Activated CD4-positive, alpha-beta T cell treated with anti-CD3 and anti-CD28 coated beads, Interleukin-2, Interleukin-6, amounts not matched to agents 100 ng/mL and 50 ng/mL, durations not matched to agents 16 hours and 8 hours (primary cell): ENCODE measurements at places on chromosomes 16 and 17.
A peak's percentile ranks its signal among the peaks of the same experiment; 100 is the strongest.

DNA sequence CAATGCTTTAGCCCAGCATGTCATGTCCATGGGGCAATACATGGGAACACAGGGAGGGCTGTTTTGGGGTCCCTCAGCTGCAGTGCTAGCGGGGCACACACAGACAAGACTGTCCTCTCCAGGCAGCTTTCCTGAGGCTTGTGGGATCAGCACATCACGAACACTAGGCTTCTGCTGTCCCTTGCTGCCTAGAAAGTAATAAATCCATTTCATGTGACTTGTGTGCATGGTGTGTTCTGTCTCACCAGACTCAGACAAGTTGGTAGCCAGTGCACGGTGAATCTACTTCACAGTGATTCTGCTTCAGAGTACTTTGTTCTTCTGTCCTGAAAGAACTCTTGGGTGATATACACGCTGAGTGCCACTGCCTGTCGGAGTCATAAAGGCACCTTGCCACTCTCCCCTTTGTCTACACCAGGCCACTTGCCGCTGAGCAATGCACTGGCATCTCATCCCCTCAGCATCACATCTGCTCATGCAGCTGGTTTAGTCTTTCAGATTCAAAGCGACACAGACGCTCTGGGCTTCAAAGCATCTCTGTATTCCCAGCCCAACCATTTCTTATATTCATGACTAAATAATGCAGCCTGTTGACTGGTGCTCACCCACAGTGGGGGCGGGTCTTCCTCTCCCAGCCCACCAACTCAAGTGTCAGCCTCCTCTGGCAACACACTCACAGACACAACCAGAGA lies 95.2 kb upstream of the COX10 start:
- DNase-seq = no peak

DNA sequence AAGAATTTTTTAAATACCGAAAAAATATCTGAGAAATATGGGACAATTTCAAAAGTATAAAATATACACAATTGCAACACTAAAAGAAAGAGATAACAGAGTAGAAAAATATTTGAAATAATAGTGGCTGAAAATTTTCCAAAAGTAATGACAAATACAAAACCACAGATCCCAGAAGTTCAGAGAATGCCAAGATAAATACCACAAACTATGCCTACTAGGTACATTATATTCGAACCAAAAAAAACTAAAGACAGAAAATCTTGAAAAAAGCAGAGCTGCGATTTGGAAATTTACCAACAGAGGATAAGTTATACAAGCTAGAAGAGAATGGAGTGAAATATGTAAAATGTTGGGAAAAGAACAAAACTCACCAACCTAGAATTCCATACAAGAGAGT lies 191.3 kb upstream of the ELAC2 start:
- DNase-seq = no peak

DNA sequence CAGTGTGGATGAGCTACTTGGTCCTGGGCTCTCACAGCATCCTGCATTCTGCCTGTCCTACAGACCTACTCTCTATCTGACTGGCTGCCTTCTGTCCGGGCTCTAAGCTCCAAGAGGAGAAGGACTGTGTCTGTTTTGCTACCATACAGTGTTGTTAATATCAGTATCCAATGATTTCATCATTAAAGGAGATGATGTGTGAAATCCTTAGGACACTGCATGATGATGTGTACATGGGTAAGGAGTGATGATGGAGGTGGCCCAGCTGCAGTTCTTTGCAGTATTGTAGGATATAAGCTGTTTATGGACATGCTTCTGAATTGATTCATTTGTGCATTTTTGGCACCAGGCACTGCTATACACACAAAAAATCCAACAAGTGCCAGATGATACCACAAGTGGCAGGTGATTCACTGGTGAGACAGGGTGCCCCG lies 536.9 kb upstream of the CDH11 start:
- no peak for DNase-seq

DNA sequence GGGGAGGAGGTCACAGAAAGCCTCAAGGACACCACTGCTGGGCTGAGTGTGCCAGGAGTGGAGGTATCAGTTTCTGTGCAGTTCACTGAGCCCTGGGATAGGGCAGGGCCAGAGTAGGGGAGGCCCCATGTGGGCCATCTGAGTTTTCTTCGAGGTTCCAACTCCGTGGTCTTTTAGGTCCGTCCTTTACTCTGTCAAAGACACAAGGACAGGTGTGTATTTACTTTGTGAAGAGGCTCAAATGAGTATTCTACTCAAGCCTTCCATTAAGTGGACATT lies 59.5 kb downstream of the USP22 start:
- no peak for DNase-seq

- DNase-seq = no peak
These were observed 303.4 kb downstream of the SLC39A11 start for GRCh38 chr17:72788950-72789585.

DNA sequence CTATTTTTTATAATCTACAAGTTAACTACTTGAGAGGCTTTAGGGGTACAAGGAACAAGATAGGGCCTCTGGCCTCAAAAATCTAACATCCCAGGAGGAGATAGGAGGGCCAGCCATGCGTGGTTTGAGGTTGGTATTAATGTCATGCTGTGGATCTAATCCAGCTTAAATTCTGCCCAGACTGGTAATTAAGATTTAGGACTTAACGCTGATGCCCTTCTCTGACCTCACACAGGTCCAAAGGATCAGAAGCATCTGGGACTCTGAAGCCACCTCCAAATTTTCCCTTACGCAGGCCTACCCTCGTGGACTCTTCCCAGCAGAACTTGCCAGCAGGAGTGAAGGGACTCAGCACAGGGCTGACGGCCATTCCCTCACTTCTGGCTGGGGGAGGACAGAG lies 15.1 kb downstream of the SLC6A4 start:
- DNase-seq = no peak

- DNase-seq = no peak
These were observed 156.9 kb downstream of the C16orf78 start for GRCh38 chr16:49530427-49530970.

GRCh38 chr16:77214411-77215138 lies 15.4 kb downstream of the SYCE1L start:
- no peak for DNase-seq

DNA sequence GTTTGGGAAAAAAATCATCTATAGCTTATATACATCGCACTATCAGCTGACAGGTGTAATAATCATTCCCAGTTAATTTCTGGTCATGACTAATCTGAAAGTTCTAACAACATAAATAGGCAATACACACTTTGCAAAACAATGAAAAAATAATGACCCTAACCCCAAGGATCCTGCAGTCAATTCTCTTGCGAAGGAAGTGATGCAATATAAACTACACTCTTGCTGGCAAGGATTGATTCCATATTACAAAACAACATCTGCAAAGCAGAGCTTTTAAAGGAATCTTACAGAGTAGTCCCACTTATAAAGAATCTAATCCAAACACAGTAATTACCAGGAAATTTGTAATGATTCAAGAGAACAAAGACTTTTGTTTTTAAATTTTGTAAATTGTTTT lies 73.4 kb downstream of the MYO1D start:
- no peak for DNase-seq

- no peak for DNase-seq
These were observed 48.5 kb downstream of the B9D1 start for GRCh38 chr17:19313746-19314651.

DNA sequence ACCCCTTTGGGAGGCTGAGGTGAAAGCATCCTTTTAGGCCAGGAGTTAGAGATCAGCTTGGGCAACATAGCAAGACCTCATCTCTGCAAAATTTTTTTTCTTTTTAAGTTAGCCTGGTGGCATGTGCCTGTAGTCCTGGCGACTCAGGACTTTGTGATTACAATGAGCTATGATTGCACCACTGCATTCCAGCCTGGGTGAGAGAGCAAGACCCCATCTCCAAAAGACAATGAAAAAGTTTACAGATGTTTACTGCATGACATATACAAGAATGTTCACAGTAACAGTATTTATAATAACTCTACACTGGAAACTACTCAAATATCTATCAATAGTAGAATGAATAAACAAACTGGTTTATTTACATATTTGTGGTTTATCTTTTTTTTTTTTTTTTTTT lies 33.1 kb upstream of the CCL22 start:
- DNase-seq = no peak

- DNase-seq = no peak
These were observed 1.9 kb upstream of the ZNF19 start for GRCh38 chr16:71491054-71491453.

GRCh38 chr17:76440751-76441362 lies 12.1 kb downstream of the UBE2O start:
- DNase-seq = no peak

DNA sequence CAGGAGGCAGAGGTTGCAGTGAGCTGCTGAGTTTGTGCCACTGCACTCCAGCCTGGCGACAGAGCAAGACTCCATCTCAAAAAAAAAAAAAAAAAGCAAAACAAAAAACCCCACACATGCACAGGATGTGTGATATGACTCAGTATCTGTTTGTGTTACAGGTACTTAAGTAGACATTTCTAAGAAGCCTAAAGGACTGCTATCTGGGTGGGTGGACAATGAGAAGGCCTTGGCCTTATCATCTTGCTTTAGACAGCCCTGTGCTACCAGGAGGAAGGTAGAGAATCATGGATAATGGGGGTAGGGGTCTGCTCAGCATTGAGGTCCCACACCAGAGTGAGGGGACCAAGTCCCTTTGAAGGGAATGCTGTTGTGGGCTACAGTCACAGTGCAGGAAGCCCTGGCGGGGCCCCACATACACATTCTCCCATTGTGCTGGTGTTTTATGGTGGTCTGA lies 26.7 kb downstream of the PLD6 start:
- peak; percentile 73 for DNase-seq

DNA sequence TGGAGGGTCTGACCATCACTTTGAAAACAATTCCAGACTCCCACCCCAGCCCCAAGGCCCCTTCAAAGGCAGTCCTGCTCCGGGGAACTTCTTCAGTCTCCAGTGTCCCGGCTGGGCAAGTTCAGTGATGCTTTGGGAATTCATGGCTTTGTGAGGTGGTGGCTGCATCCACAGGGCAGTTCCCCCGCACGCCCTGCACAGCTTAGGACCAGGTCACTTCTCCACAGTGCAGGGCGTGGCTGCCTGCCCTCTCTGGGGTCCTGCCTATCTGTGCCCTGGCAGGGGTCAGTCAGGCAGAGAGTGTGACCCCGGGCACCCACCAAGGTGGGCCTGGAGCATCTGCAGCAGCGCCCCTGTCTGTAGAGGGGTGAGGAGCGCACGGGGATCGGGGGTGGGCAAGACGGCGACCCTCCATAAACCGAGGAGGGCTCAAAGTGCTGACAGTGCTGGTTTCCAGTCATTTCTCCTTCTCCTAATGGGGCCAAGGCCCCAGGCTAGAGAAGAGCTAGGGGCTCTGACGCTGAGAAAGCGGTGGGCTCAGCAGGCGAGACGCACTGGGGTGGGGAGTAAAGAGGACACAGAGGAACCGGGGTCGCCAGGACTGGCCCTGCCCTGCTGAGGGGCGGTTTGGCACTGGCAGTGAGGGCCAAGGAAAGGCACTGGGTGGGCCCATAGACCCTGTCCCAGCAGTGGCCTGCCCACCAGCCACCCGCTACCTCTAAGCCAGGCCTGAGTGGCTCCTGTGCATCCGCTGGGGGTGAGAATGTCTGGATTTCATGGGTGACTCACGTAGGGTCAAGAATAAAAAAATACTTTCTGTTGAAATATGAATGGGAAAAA lies 4.2 kb upstream of the ARHGAP27 start:
- no peak for DNase-seq

DNA sequence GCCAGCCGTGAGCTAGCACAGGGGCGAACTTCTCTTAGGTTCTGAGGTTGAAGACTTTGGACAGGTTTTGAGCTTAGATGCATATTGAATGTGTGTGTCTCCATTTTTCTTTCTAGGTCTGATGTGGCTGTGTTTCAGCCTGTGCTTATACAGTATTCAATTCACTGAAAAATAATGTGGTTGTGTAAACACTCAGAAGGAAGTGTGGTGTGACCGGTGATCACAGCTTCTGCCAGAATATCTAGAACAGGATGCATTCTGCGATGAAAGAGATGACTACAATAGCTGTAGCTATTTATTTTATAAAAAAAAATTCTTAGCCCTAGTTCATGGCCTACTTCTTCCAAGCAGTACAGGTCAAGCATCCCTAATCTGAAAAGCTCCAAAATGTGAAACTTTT lies 64.4 kb downstream of the MAP2K6 start:
- no peak for DNase-seq

DNA sequence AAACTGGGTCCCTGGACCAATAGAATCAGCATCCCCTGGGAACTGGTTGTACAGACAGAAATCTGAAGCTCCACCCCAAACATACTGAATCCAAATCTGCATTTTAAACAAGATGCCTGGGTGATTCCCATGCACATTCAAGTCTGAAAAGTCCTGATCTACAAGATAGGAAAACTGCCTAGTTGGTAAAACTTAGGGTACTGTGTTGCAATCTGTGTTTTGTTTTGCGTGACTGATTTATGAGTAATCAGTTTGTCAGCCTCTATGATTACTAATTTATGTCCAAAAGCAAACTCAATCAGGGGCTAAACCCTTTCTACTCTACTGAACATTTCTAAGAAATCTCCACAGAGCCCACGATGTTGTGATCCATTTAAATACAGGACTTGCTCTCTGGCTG lies 103.8 kb downstream of the YPEL2 start:
- peak; percentile 87 for DNase-seq

- DNase-seq = no peak
These were observed 22.9 kb upstream of the XYLT2 start for GRCh38 chr17:50323060-50323459.

GRCh38 chr17:76791053-76791980 lies 53.4 kb downstream of the MFSD11 start:
- peak; percentile 49 for DNase-seq

GRCh38 chr17:28549236-28550132 lies 2.9 kb downstream of the UNC119 start:
- DNase-seq = peak; percentile 78

GRCh38 chr16:84749815-84750214 lies 50.0 kb downstream of the USP10 start:
- no peak for DNase-seq

DNA sequence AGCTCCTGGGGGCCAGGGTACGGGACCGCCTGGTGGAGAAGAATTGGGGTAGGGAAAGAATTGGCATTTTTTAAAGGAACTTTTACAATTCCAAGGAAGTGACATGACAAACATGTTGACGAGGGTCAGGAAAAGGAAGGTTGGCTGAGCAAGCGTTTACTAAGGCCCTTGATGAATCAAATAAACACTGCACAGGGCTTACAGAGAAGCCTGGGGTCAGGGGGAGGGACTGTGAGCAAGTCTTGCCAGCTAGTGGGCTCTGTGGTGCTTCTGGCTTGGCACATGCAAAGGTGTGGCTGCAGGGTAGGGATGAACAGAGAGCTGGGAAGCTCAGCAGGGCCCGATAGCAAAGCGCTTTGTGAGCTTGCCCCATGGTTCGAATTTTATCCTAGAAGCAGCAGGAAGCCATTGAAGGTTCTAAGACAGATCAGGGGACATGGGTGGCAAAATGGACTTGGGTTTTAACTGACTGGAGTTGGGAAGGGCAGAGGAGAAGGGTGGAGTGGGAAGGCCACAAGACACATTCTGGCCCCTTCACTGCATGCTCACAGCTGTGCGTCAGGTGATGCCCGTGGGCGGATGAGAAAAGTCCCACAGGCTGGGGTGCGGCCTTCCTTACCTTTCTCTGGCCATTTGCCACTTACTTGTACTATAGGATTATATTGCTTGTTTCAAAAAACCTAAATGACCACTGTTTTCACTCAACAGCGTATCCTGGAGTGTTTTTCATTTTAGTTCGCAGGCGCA lies 117.8 kb downstream of the SOCS1 start:
- no peak for DNase-seq

- no peak for DNase-seq
These were observed 19.8 kb downstream of the PLXDC1 start for GRCh38 chr17:39131616-39132015.

- no peak for DNase-seq
These were observed 22.9 kb upstream of the APPBP2 start for GRCh38 chr17:60548990-60549389.

GRCh38 chr17:31085563-31085962 lies 9.2 kb upstream of the NF1 start:
- no peak for DNase-seq
